ENCODE measurements at places on chromosomes 7 and 10.

GRCh38 chr7:110808361-110808760 lies 282.6 kb upstream of the LRRN3 start:
- no peak for DNase-seq

GRCh38 chr7:28958235-28958979 lies at the start of gene TRIL:
TSS of gene TRIL (minus strand) at chr7:28958330. CDS start at chr7:28958046, 284 bp downstream.
- DNase-seq: no peak

DNA sequence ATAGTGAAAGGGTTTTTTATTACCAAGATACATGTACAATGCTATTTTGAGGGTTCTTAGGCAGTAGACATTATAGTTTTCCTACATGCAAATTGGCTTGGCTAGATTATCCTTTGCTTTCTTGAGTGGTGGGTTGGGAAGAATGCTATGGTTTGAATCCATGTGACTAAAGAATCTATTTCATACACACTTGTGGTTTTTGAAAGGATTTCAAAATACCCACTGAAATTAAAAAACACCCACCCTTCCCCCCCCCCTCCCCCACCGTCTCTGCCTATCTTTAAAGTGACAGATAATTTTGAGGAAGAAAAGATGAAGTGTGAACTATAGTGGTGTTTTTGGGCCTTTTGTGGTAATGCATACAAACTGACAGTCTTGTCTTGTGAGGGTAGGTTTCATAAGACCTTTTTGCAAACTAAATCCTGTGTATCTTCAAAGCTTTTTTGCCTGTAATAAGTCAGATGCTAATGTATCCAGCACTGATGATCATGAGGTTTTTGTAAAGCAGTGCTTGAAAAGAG lies 90.9 kb downstream of the TPST1 start:
- no peak for DNase-seq

- DNase-seq: no peak
Measured at GRCh38 chr10:14560791-14561765, 213.6 kb downstream of the FAM107B start.

- DNase-seq: no peak
Measured at GRCh38 chr10:131744346-131744745, 156.5 kb upstream of the PPP2R2D start.

DNA sequence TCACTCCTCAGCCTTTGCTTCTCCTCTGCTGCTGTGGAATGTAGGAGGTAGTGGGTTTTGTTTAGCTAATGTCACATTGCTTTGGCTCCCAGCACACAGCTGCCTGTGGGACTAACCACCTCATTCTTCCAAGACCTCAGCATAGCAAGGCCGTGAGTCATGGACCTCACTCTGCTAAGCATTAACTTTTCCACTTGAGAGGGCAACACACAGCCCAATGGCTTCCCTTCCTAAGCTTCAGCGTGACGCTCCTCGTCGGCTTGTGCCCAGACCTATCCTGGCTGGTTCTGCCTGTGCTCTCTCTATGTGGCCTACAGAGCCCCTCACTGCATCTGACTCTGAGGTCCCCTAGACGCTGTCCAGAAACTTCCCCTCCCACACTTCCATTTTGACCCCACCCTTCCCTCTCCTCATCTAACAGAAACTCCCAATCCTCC lies 23.3 kb downstream of the MYOF start:
- DNase-seq: no peak

DNA sequence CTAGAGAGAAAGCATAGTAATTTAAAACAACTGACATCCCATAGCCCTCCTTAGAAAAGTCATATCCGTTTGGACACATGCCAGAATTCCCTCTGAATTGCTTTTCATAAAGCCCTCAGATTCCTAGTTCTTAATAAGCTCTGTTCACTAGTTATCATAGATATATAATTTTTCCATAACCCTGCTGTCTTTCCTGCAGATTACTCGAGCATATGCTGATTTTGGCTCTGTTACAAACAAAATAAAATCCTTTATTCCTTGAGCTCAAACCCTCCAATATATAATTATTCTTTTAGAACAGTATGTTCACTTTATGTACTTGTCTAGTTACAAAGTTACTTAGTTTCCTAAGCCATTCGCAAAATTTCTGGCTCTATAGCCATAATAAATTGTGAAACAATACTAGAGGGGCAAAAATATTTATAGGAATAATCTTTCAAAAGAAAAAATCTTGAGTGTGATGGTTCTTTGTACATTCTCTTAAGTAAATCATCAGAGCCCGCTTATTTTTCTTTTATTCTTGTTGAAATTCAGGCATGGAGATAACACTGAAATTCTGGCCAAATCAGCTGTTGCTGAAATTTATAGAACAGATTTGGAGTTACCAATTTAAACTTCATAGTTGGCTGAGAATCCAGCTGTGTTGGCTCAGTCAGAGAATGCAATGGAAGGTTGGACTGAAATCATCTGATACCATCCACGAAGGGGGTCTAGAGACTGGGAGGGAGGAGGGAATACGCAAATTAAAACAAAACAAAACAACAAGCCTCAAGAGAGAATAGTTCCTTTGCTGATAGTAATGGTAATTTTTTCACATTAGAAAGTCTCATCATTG lies 146.1 kb upstream of the TMEM196 start:
- no peak for DNase-seq

- no peak for DNase-seq
Measured at GRCh38 chr7:77697535-77697831, 1.2 kb downstream of the RSBN1L start.

DNA sequence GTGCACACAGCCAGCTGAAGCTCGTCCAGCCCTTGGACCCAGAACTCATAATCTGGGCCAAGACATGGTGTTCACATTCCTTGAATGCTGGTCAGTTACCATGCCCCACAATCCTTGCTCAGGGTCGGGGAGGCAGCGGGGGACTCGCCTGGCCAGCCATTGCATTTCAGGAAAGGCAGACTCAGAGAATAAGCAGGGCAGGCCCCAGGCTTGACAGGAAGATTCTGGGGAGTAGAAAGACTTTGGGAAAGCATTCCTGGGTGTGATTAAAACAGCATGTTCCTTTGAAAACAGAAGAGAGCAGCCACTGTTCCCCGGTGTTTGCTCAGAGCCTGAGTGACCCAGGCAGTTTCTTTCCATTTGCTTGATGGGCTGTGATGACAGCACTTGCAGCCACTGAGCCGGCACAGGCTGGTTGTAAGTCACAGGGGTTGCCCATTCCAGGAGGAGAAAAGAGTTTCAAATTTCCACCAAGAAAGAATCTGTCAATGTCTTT lies 473.7 kb downstream of the TYW1 start:
- no peak for DNase-seq

DNA sequence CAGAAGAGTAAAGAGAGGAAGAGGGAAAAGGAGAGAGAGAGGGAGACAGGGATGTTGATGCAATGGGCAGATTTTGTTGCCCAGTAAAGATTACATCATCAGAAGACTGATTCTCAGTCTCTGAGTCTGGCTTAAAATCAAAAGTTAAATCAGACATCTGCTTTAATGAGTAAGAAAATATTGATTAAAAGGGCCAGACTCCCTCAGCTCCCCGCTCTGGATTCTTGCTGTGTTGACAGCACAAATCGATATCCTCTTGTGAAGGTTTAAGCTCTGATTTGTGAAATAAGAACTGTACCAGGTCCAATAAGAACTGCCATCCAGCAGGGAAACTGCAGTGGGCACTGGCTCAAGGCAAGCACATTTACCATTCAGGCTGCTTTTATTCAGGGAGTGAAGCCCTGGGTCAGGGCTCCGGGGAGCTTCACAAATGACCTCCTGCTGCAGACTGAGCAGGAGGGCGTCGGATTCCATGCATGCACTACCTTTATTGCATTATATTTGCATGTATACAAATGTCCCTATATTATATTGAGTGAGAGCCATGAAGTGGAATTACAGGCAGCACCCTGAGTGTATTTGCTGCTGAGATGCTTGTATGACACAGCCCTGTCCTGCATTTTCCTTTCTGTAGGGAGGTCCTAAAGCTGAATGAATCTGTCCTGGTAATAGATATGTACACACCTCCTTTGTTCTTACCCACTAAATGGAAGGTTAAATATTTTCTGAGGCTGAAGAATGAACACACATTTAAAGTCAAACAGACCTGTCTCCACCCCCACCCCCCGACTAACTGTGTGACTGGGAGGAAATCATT lies 401.5 kb downstream of the REEP3 start:
- DNase-seq: no peak

- no peak for DNase-seq
Measured at GRCh38 chr10:113585949-113586348, 33.1 kb downstream of the HABP2 start.

DNA sequence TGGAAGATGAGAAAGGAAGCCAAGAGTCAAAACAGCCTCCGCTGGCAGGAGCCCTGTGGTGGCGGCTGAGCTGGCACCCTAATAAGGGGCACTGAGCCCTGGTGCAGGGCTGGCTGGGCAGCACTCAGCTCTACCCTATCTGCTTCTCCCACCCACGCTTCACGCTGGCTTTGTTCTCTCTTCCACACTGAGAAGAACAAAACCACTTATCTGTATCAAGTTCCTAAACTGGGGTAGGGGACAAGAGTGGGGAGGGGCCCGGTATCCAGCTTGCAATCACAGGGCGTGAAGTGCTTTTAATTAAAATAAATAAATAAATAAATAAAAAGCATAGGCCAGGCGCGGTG lies 52.1 kb downstream of the FAM53B start:
- no peak for DNase-seq

DNA sequence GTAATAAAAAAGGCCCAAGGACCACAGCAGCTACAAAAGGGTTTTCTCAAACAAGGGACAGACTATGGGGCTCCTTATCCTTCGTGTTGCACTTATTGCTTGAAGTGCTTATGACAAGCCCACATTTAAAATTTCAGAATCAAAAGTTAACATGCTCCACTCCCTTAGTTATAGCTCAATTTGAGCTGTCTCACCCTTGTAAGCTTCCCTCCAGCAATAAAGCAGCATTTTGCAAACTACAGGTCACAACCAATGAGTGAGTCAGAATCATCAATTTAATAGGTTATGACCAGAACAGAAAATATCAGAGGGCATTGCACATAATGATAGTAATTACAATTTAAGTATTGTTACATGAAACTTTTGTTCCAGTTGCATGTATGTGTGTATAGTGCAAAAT lies 53.0 kb downstream of the IMMP2L start:
- no peak for DNase-seq

DNA sequence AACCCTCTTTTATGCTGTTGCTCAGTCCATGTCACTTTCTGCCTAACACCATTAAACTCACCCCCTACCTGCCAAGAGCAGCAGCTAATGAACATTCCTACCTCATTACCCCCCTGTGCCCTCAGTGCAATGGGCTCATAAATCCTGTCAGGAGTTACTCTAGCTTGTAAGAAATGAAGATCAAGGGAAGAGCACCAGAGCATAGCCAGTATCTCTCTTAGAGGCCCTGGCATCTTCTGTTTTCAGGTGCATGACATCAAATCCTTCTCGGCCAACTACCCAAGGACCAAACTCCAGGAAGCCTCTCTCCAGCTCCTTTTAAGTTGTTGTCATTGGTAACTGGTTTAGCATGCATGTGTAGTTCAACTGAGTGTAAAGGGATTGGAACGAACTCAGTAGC lies 75.1 kb downstream of the FOXI2 start:
- no peak for DNase-seq

- no peak for DNase-seq
Measured at GRCh38 chr7:79936281-79936983, 198.2 kb upstream of the GNAI1 start.

GRCh38 chr10:131818510-131819234 lies 82.1 kb upstream of the PPP2R2D start:
- DNase-seq: no peak

GRCh38 chr7:50423860-50424259 lies 26.3 kb downstream of the FIGNL1 start:
- DNase-seq: no peak

DNA sequence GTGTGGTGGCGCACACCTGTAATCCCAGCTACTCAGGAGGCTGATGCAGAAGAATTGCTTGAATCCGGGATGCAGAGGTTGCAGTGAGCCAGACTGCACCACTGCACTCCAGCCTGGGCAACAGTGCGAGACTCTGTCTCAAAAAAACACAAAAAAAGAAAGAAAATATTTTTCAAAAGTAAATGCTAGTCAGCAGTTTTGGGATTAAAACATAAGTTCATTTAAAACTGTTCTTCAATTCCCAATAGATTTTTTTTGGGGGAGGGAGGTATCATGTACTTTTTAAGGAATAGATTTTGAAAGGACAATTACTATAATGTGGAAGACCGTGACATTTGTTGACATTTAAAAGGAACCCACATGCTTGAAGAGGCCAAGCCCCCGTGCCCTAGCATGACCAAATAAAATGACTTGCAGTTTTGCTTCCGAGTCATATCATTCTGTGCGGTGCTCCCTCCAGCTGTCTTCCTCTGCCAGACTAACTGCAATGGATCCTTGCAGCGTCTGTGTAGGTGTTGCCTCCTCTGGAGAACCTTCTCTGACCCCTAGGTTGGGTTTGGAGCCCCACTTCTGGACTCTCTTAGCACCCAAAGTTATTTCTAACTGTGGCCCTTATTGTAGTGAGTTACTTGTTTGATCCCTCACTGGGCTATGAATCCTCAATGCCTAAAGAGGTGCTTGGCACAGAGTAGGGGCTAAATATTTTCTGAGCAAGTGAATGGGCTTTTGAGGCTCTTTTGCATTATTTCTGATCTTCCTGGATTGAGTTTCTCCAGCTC lies 17.4 kb upstream of the HPS1 start:
- no peak for DNase-seq

GRCh38 chr10:25493122-25493893 lies 318.5 kb downstream of the GPR158 start:
- DNase-seq: no peak

DNA sequence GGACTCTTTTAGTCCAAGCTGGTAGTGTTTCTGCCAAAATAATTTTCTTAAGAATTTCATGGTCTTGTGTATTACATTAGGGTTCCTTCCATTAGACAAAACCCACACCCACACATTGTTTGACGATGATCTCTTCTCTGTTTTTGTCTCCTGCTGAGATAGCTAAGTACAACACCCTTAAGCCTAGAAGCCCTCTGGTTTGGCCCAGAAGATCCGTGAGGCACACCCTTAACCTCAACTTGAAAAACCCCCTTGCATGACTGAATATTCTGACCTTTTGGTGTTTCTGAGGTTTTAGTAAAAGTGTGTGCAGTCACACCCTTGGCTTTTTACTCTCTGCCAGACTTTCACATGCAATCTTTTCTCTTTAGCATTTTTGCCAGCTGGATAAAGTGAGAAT lies 29.3 kb upstream of the ERCC6 start:
- no peak for DNase-seq

DNA sequence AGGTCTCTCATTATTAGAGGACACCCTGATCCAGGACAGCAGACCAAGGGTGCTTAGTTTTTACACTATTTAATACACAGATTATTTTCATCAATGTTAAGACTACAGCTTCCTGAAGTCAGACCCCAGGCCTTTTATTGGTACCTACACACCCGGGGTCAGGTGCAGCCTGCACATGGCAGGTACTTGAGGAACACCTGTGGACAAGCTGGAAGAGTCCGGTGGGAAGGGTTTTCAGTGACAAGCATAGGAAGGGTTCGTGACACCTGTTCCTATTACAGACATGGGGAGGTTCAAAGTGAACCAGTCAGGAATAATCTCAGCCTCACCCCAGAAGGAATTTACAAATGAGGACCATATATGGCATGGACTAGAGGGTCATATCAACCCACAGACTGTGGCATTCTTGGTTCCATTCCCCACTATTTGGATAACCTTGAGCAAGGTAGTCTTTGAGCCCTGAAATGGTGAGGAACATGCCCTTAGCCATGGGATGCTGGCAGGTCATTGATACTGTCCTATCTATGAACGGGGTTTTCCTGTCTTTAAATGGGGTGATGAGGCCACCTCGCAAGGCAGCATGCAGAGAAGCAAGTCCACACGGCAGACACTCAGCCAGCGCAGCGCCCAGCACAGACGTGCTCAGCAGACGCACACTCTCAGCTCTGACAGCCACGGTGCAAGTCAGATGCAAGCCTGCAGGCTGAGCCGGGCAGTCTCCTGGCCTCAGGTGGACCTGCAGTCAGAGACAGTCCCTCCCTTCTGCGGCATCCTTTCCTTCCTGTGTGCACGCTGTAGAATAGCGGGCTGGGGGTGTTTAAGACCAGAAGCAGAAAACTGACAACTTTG lies 624.9 kb downstream of the PTPRN2 start:
- no peak for DNase-seq

All from stimulated activated CD4-positive, alpha-beta T cell treated with anti-CD3 and anti-CD28 coated beads, Interleukin-15, amount 100 ng/mL, for 1 hour (primary cell).